Lower lobe of right lung (tissue), 2 donors: ENCODE measurements at places on chromosomes 1 and 21. TPM values are rescaled to one million over a fixed set of nuclear protein-coding genes. Genes with fewer than 3 reads are reported as not detected.

The UBASH3A gene
- 1.2 TPM for total RNA-seq

The BCL2L15 gene
- 1.3 TPM for total RNA-seq

The MROH7 gene
- 2.1 TPM for total RNA-seq

The DDAH1 gene
- 48.4 TPM for total RNA-seq

The SPRR1B gene
- total RNA-seq: not detected

DNA sequence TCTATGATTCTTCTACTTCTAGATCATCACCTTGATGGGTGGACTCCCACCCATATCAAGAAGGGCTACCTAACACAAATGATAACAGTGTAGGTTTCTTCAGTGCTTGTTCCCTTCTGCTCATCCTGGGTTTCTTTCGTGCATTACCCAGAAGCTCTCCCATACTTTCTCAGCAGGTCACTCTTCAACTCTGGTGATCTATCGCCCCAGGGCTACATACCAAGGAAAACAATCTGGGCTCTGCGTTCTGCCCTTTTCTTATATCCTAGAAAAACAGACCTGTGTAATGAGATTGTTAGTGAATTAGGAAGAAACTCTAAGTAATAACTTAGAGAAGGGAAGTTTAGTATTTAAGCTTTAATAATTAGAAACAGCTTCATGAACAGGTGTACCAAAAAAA is 370.6 kb upstream of the SPAG17 start:
- DNase-seq: no peak

- no peak for DNase-seq
Measured at GRCh38 chr1:59013276-59013927, 229.6 kb upstream of the JUN start.

GRCh38 chr1:95685081-95685480 is 451.1 kb downstream of the RWDD3 start:
- DNase-seq: no peak

DNA sequence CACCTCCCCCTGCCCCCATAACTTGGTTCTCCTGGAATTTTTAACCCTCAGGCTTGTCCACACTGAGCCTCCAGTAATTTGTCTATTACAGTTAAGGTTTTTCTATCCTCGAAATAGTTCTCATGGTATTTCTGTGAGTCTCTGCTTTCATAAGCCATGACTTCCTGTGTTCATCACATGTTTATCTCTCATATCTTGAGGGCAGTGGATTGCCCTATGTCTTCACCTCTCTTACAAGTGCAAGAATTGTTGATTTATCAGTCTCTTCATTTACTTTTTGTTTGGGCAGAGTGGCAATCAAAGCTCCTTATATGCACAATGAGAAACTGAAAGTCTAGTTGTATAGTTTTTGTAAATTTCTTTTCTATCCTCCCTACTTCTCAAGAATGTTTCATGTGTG is 328.4 kb downstream of the PLA2G4A start:
- DNase-seq: no peak

- DNase-seq: no peak
Measured at GRCh38 chr1:194517567-194517966, 1331.2 kb upstream of the B3GALT2 start.

DNA sequence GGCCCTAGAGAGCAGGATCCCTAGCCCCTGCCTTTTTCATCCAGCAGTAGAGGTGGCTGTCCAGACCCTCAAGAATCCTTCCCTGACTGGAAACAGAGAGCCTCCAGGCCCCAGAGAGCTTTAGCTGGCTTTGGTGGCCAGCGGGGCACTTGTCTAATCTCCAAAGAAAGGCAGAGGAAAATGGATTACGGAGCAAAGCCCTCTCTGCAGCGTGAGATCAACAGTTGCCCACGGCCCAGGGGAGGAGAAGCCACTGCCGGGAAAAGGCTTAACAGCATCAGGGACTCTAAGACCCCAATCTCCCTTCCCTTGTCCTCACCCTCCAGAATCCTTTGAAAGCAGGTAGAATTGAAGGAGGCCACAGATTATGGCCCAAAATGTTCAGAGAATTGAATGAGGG is 35.8 kb upstream of the GRIK3 start:
- DNase-seq: no peak

GRCh38 chr1:36154765-36155407 is 1.1 kb upstream of the MAP7D1 start:
- DNase-seq: no peak

DNA sequence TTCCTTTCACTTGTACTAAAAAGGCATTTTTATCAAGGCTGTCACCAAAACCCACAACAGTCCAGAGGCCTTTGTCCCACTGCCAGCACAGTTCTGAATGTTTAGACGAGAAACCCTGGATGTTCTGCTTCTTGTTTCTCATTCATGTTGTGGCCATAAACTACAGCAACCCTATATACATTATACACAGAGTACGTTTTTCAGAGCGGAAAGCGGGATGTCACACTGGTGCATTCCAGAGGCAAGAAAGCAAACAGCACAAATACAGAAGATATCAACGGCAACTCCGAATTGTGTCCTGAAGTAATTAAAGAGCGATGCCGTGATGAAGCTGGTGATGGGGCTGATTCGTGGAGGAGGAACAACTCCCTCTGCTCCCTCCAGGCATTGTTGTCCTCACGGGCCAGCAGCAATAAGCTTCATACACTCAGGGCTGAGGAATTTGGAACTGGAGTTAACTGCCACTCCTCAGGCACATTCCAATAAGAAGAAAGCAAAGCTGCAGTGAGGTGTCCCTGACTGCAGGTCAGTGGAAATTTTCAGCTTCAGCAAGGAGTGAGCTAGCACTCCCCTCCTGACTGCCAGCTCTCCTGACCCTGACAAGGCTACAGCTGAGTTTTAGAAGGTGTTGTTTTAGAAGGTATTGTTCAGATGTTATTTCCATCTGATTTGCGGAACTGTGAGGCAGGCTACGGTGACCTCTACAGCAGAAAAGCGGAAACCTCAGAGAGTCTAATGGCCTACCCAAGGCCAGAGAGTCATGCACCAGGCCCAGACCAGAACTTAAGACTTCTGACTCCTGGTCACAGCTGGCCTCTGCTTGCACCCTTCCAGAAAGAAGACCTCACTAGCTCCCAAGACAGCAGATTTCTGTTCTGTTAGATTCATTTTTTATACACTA is 149.0 kb downstream of the TGFBR3 start:
- DNase-seq: no peak

DNA sequence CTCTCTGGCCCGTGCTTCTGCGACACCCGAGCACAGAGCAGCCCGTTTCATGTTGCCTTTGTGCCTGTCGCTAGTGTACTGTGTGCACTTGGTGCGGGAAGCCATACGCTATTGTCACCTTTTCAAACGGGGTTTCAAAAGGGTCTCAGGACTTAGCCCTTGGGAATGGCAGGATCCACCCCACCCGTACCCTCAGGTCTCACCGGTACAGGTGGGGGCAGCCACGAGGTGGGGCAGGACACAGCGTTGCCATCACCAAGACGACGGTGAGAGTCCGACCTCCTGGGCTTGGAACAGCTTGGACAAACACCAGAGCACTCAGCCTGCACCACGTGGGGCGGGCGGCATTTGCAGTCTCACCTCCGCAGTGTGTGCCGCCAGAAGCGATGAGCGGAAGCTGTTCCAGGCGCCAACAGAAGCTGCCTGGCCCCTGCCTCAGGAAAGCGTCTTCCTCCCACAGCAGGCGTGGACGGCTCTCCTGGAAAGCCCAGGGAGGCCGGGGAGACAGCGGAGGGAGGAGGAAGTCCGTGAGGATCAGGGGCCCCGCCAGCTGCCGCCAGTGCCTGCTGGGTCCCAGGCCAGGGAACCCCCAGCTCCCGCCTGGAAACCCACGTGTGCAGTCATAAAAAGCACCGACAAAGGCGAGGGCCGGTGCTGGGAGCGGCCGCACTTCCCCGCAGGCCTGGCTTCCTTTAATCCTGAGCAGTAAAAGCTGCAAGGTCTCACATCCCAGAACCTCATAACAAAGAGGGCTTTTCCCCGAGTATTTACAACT is 131.3 kb upstream of the ARHGEF16 start:
- DNase-seq: peak; percentile 84

DNA sequence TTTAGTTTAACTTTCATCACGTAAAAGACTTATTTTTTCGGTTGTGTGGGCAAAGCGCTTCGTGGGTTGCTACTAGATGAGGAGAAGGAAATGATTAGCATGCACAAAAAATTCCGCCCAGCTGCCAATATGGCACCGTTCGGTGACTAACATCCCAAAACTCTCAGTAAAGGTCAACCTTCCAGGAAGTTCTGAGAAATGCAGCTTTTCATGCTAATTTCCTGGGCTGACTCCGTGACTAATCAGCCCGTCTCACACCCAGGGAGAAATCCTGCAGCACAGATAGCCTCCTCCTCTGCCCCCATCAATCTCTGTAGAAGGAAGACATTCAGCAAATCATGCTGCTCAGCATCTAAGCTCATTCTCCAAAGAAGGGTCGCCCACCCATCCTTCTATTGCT is 34.1 kb downstream of the TMCO4 start:
- no peak for DNase-seq

DNA sequence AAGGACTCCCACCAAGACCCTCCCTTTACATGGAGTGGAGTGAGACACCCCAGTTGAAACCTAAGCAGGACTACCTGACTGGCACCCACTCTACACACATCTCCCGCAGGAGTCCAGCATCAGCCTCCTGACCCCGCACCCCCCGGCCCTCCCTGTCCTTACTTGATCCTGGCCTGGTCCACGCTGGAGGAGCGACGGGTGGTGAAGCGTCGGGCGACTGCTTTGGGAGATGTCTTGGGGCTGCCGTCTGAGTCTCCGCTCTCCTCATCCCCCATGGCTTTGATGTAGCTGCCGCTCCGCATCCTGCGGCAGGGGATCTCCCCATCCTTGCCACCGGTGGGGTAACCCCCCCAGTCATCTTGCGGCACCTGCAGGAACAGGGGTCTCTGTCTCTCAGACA is 29.5 kb downstream of the DLGAP3 start:
- no peak for DNase-seq

GRCh38 chr1:64623750-64624191 is 121.1 kb upstream of the RAVER2 start:
- DNase-seq: no peak

DNA sequence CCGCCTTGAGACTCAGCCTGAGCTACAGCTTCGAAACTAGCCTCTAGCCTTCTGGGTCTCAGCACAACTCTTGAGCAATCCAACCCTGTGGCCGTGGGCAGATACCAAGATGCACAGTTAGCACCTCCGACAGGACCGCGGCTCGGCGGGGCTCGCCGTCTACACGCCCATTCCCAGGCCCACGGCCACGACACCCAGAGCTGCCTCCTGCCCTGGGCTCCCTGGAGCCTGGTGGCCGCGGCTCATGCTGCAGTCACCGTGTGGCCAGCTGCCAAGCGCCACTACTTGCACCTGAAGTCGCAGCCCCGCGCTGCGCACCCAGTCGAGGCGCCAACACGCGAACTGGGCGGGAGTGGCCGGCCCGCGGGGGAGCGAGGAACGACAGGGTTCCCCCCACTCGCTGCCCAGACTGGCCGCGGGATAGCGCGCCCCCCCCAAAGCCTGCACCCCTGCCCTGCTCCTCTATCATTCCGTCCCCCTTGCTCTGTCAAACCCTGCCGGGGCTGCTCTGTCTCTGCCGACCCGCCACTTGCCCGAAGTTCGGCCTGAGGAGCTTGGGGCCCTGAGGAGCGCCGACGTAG is 729 bp upstream of the CDCA8 start:
- peak; percentile 79 for DNase-seq

DNA sequence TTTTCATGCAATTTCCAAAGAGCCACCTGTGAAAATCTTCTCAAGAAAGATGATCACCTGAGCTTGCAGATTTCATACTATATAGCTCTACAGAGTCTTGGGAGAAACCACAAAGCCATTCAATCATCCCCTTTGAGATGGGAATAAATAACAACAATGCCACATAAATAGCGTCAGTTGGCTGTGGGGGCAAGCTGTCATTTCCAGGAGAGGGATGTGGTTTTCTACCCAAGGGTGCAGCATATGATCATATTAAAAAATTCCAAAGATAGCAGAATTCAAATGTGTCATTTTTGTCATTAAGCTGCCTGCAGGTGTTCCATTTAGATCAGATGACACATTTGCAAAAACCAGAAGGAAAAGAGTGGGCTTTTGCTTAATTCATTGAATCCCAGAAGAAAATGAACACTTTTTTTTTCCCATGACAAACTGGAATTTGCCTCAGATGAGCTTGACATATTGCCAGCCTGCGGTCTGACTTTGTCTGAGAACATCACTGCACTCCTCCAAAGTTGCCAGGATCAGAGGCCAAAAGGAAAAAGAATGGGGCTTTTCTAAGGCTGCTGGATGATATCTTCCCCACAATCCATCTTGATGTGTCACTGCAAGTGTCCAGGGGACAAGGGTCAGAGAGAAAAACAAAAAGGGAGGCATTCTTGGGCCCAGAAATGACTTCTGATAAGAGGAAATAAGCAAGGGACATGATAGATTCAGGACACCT is 314.1 kb upstream of the USP25 start:
- no peak for DNase-seq

GRCh38 chr1:118898712-118899111 is 89.4 kb downstream of the TBX15 start:
- no peak for DNase-seq
